T-helper 2 cell (primary cell): ENCODE measurements at places on chromosomes 12 and 14.

- DNase-seq: no peak
These were observed 18.1 kb downstream of the ZBTB39 start for GRCh38 chr12:56988207-56988739.

DNA sequence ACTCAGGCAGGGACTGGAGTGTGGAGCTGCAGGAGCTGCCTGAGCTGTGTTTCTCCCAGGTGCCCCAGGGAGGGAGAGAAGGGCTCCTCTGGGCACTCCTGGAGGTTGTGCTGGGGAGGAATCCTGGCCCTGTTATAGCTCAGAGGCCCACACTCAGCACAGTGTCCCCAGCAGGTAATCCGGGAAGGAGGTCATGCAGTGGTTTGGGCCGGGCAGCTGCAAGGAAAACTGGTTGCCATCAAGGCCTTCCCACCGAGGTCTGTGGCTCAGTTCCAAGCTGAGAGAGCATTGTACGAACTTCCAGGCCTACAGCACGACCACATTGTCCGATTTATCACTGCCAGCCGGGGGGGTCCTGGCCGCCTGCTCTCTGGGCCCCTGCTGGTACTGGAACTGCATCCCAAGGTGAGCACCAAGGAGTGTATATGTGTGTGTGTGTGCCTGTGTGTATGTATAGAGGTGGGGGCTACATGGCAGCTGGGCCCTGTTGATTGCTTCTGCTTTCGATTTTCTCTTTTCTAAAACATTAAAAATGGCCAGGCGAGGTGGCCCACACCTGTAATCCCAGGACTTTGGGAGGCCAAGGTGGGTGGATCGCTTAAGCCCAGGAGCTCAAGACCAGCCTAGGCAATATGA is 2.0 kb downstream of the AMHR2 start:
- no peak for DNase-seq

- no peak for DNase-seq
These were observed 33.6 kb upstream of the WNK1 start for GRCh38 chr12:718756-719102.

DNA sequence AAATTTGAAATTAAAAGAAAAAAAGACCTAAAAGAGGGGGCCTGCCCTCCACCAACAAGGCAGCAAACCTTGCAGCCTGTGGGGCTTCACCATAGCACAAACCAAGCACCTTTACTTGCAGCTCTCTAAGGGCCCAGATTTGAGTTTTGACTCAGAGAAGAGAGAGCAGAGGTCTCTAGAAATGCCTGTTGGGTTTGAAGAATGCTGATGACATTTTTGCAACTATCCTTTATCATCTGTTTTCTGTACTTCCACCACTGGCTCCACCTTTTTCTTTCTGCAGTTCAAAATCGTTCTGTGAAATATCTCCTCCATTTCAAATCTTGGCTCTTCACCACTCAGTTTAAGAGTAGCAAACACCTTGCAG is 83.8 kb upstream of the HMGA2 start:
- peak; percentile 27 for DNase-seq

- no peak for DNase-seq
These were observed 97.0 kb downstream of the PELI2 start for GRCh38 chr14:56215180-56215579.
